ENCODE measurements at places on chromosomes 1 and 21.

- DNase-seq = no peak
Measured at GRCh38 chr1:165899461-165899941, 72.1 kb downstream of the UCK2 start.

DNA sequence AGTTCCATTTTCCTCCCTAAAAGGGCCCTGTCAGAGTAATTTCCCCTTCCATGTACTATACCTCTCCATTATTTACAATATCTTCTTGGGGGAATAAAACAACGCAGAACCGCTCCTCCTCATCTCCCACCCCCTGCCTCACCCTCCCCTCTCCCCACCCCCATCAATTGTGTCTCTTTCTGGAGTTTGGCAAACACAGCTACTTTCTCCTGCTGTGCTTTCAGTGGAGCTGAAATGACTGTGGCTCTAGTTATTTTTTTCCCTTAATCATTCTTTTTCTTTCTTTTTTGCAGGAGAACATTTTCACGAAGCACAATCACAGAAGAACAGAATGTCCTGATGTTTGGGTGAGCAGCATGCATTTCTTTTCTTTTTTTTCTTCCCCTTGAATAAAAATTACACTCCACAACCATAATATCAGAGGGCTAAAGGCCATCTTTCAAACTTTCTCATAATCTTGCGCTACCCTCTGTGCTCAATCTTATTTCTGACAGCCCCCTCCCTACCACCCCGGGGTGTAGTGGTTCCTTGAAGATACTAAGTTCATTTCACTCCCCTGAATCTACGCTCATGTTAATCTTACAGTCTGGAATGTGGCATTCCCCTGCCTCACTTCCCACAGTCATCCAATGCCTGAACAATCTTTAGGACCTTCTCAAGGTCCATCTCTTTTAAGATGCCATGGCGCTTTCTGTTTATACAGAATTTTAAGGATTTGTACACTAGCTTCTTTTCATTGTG, 8.8 kb upstream of the PLXNA2 start:
- DNase-seq = no peak

DNA sequence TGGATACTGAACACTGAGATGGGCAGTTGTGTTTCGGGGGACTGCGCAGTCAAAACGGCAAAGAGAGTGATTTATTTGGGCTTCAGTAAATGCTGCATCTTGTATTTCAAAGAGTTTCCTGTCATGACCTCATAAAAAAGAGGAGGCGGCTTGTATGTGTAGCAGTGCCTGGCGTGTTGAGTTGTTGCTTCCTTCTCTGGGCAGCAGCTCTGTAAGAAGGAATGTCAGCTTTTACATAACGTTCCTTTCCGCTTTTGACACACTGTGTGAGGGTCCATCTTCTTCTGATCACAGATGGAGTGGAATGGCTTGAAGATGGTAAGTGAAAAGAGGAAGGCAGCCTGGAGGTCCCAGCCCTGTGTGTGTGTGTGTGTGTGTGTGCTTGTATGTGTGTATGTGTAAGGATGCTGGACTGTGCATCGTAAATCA, 941 bp downstream of the ELAVL4 start:
- peak; percentile 15 for DNase-seq

GRCh38 chr1:116310180-116310579, 62.9 kb upstream of the ATP1A1 start:
- DNase-seq = peak; percentile 7

DNA sequence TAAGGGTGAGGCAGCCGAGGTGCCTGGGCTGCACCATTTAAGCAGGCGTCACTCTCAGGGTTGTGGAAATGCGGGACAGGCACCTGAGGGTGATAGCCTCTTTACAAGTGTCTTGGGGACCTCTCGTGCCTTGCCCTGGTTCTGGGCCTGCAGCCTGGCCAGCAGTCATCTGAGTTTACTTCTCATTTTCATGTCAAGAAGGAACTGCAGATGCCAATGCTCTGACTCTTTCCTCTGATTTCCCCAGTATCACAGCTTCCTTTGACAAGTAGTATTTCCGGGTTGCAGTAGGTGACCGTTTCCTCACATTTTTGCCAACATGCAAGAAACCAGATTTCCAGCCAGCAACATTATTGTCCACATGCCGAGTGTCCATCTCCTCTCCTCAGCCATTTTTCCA, 286.9 kb downstream of the DISC1 start:
- DNase-seq = no peak

GRCh38 chr1:165325460-165326203, 30.9 kb downstream of the LMX1A start:
- DNase-seq = no peak

- no peak for DNase-seq
Measured at GRCh38 chr1:53336146-53336545, 8.3 kb upstream of the LRP8 start.

DNA sequence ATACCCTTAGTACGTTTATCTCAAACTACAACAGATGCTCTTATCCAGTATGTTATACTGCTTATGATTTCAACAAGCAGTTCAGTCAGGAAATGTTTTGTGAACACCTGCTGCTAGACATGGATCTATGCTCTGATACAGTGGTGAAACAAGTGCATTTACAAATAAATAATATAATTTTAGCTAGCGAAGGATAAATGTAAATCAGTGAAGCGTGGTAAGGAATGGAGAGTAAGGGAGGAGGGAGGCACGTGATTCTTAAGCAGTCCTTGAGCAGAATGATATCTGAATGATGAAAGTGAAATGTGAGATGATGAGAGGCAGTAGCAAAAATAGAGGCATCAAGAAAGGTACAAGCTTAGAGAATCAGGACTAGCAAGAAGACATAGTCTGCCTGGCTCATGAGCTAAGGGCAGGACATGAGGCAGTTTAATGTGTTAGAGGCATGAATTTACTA, 6.3 kb downstream of the TSNAX start:
- DNase-seq = no peak

- peak; percentile 53 for DNase-seq
Measured at GRCh38 chr1:40036574-40036973, 4.0 kb upstream of the CAP1 start.

- DNase-seq = no peak
Measured at GRCh38 chr1:52928015-52928404, 934 bp downstream of the SCP2 start.

DNA sequence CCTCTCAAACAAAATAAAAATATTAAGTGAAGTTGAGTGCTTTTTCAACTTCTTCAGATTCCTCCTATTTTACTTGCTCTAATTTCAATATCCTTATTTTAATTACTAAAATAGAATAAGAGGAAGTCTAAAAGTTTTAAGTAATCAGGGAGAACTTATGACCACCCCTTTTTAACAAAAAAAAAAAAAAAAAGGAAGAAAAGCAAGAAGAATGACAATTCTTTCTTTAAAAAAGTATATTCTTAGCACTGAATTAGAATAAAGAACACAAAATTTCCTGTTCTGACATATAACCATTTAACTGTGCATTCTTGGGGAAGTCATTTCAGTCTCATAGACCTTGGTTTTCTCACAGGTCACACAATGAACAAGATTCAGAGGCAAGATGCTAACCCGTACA, 46.8 kb downstream of the SAMSN1 start:
- no peak for DNase-seq

Measured in muscle of arm (tissue), 14 donors.